Glutamatergic neuron (in vitro differentiated cells): ENCODE measurements at places on chromosomes 5 and 9. TPM values are rescaled to one million over a fixed set of nuclear protein-coding genes. Genes with fewer than 3 reads are reported as not detected.

Gene NNT
- 152 TPM for total RNA-seq

Gene FAXDC2
- 0.66 TPM for total RNA-seq

Gene MZB1
- total RNA-seq = not detected

Gene FIBCD1
- not detected for total RNA-seq

Gene SECISBP2
- 86.4 TPM for total RNA-seq

Gene FABP6
- total RNA-seq = 7.7 TPM

Gene STARD4
- 71.2 TPM for total RNA-seq

Gene KIAA0825
- 1.2 TPM for total RNA-seq

GRCh38 chr9:3534614-3535404, 9.0 kb upstream of the RFX3 start:
- DNase-seq = no peak

DNA sequence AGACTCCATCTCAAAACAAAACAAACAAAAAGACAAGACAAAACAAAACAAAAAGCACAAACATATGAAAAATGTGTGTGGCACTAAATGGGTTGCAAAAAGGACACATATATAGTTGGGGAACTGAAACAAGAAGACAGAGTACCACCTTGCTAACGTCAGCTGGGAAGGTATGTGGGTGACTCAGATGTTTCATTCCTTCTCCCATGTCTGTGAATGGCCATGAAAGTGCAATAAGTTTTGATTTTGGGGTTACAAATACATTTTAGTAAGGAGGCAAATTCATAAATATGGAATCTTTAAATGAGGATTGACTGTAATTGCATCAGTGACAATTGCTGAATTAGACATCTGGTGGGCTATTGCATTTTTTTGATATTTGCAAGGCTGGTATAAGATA, 81.6 kb upstream of the KLF4 start:
- no peak for DNase-seq

- DNase-seq = no peak
Measured at GRCh38 chr5:140764177-140764973, 21.6 kb upstream of the PCDHA1 start.

DNA sequence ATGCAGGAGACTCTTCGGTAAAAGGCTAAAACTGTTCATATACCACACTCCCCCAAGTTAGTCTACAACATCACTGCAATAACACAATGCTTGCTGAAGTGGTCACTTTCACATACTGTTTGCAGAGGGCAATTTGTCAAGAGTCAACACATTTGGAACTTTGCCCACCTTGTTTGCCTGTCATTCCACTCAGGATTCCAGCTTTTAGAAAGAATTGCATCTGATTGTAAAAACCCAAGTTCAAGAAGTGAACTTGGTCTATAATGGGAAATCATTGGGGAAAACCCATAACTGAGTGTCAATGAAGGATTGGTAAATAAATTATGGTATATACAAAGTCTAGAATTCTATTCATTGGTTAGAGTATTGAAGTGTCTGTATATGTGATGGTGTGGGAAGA, 120.5 kb downstream of the GADD45G start:
- no peak for DNase-seq

- no peak for DNase-seq
Measured at GRCh38 chr5:32587067-32587551, 1.8 kb downstream of the SUB1 start.

DNA sequence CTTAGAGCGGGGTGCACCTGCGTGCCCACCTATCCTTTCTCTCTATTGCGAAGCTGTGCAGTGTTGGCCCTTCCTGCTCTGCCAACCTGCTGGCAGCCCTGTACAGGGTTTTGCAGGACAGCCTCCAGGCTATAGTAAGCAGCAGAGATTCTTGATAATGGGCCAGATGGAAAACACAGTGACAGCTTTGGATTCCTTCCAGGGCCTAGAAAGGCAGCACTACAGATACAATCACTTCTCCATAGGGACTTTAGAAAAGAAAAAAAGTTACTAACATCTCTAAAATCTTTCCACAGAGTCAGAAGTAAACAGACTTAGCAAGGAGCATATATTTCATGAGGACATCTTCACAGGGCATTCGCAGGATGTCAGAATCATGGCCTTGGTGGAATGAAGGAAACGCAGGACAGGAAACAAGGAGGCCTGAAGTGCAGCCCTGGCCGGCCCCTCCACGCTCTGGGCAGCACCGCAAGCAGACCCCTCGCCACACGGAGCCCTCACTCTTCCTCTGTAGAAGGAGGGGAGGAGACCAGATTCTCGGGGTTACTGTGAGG, 172.1 kb upstream of the GAS1 start:
- no peak for DNase-seq

- no peak for DNase-seq
Measured at GRCh38 chr9:72185561-72185960, 36.3 kb downstream of the GDA start.

DNA sequence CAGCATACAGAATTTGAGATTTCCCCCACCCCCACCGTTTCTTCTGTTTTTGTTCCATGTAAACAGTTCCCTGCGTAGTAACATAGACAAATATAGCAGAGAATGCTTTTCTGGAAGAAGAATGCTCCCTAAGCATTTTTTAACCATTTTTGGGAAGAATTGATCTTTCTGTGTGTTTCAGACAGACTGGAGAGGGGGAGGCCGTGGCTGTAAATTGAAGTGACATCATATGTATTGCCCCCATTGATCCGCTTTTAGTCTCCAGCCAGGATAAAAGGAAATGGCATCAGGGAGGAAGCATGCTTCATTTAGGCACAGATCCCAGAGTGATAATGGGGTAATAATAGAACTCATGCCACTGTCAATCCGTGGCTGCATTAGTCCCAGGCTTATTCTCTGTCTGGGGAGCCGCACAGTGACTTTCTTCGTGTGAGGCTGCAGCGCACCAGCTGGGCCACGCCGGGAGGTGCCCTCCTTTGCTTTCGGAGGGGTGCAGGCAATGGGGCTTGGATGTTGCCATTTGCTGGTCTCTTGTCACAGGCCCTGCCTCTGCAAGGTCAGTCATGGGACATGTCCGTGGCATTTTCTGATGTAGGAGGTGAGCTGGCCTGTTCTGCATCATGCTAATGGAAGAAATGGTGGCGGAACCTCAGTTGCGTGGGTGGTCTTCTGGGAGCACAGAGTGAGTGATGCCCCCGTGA, 261.5 kb downstream of the FANCC start:
- DNase-seq = no peak

DNA sequence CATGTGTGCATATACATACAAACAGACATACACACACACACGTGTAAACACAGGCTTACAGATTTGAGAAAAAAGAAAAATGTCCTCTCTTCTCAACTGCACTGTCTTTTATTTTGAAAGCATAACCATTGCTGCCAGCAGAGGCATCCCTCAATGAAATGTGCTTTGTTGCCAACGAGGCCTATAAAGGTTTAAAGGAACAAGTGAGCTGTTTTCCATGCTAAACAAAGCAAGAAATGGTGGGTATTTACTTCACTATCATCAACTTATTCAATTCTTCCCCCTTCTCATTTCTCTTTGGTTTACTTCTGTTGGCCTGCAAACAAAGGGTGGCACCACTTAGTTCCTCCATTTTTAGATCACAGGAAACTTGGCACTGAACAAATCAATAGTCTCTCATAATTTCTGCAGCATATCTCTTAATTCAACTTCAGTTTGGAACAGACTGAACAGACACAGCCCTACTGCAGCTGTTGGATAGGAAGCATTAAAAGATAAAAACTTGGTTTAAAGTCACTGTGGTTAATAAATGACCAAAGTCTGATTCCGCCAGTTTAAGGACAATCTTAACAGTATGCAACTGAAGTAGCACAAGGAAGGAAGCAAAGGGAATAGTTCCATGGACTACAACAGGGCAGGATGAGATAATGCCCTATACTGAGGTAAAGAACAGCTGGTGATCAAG, 21.7 kb downstream of the TTC33 start:
- no peak for DNase-seq

DNA sequence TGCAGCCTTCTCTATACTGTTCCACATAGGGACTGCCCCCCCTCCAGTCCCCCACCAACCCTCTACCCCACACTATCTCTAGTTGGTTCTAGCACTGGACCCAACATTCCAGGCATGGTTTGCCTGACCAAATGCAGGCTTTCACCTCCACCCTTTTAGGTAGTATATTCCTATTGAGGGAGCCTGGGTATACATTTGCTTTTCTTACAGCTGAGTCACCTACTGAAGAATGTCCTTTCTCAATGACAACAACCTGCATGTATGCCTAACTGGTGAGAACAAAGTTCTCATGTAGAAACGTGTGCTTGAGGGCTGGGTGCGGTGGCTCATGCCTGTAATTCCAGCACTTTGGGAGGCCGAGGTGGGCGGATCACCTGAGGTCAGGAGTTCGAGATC, 8.2 kb downstream of the TNIP1 start:
- no peak for DNase-seq

- DNase-seq = no peak
Measured at GRCh38 chr9:5453673-5454072, 3.3 kb downstream of the CD274 start.

GRCh38 chr9:6305954-6306563, 22.1 kb upstream of the TPD52L3 start:
- no peak for DNase-seq
